H54 (cell line): ENCODE measurements at places on chromosomes 6 and 20.
A peak's percentile ranks its signal among the peaks of the same experiment; 100 is the strongest.

DNA sequence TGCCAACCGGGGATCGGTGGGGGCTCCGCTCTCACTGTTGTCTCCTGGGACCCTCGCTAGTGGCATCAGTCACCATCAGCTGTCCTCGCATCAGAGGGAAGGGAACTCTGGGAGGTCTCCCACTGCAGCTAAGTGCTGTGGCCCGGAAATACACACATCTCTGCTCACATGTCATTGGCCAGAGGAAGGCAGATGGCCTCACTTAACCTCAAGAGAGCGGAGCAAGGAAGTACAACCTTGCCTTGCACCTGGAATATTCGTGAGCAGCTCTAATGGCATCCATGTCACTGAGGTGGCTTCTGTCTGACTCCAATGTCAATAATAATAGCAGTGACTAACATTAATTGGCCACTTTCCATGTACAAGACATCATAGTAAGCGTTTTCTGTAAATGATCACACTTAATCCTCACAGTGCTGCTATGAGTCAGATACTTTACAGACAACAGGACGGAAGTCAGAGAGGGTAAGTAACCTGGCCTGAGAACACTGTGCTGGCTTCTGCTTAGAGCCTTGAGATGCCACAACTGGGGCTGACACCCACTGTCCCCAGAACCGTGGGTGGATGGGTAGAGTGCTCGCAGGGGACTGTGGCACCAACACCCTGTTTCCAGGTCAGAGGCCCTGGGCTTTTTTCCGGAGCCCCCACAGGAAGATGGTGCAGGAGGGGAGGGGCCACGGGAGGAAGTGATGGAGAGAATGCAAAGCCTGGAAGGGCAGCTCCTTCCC is 6.0 kb downstream of the LHFPL5 start:
- no peak for DNase-seq

GRCh38 chr20:39264506-39265172 is 302.5 kb downstream of the DHX35 start:
- DNase-seq, result peak; percentile 73

- no peak for DNase-seq
Observed at GRCh38 chr6:118203545-118203944, 296.5 kb downstream of the SLC35F1 start.

- DNase-seq, result no peak
Observed at GRCh38 chr20:52837378-52837777, 134.8 kb upstream of the TSHZ2 start.

- no peak for DNase-seq
Observed at GRCh38 chr6:43254138-43254817, 11.0 kb downstream of the TTBK1 start.

GRCh38 chr20:51529081-51529681 is 13.3 kb downstream of the NFATC2 start:
- DNase-seq, result no peak

GRCh38 chr6:63807056-63807455 is 171.5 kb downstream of the PHF3 start:
- DNase-seq, result no peak
